ENCODE measurements at places on chromosomes 5 and 9.

DNA sequence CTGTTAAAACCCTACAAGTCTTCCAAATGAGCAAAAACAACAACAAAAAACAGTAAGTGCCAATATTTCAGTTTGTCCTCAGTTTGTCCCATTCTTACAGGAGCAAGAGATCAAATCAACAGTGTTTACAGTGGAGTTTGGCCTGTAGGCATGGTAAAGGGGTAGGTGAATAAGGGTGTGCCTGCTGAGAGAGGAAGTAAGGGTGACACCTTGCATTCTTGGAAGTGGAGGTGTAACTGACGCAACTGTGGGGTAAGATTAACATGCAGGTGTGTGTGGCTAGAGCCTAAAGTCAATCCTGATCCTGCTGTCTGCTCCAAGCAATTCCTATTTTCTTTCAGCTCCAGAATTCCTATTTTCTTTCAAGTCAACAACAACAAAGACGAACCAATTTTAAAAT lies 43.4 kb downstream of the PFDN1 start:
- DNase-seq, result no peak

DNA sequence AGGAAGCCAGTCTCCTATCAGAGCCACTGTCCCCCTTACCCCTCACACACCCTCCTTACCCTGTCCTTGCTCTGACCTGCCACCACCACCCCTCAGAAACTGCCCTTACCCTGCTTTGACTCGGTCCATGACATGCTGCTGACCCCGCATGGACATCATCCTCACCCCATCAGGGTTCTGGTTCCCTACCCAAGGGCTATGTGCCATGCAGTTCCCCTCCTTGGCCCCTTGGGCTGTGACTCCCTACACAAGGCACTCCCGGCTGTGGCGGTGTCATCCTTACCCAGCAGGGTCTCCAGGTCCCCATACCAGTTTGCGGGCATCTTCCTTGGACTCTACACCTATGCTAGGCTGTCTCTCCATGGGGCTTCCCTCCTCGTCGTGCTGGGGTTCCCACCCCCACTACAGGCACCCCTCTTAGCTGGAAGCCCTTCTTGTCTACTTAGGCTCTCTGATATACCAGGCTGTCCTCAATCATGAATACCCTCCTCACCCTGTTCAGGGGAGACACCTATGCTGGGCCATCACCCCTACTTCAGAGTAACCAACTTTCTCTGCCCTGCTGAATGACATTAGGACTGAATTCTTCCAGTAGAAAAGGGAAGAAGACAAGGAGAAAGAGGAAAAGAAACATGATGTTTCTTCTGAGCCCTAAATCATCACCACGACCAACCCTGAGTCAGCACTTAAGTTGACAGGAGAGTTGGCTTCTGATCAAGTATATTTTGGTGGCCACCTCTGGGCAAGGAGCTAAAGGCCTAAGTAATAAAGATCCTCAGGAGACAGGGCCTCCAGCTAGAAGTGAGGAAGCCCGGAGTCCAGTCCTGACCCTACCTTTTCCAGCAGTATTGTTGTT lies 115.2 kb downstream of the GCNT1 start:
- no peak for DNase-seq

GRCh38 chr9:69221036-69221435 lies 47.0 kb downstream of the TJP2 start:
- no peak for DNase-seq

- DNase-seq, result no peak
These were observed 595.7 kb upstream of the KLF4 start for GRCh38 chr9:108085294-108085693.

GRCh38 chr9:122004589-122004988 lies 88.5 kb downstream of the TTLL11 start:
- DNase-seq, result no peak

DNA sequence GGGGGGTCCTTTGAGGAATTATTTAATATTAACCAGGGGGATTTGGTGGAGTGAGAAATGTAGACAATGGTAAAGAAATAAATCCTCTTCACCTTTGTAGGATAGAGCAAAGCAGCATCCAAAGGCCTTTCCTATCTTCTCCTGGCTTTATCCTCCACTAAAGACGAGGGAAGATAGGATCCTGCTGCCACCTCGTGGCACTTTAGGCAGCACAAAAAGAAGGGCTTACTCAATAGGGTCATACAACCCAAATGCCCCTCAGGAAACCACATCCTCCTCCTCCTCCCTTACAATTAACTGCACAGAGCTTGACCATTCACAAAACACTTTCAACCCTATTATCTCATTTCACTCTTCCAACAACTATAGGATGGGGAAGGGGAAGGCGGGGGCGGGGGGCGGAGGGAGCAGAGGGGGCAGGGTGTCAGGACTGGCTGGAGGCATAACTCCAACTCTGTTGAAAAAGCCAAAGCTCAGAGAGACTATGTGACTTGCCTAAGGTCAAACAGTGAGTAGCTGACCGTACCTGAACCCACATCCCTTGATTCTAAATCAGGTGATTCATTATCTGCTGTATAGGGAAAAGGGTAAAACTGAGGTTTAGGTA lies 45.4 kb upstream of the MYOT start:
- no peak for DNase-seq

DNA sequence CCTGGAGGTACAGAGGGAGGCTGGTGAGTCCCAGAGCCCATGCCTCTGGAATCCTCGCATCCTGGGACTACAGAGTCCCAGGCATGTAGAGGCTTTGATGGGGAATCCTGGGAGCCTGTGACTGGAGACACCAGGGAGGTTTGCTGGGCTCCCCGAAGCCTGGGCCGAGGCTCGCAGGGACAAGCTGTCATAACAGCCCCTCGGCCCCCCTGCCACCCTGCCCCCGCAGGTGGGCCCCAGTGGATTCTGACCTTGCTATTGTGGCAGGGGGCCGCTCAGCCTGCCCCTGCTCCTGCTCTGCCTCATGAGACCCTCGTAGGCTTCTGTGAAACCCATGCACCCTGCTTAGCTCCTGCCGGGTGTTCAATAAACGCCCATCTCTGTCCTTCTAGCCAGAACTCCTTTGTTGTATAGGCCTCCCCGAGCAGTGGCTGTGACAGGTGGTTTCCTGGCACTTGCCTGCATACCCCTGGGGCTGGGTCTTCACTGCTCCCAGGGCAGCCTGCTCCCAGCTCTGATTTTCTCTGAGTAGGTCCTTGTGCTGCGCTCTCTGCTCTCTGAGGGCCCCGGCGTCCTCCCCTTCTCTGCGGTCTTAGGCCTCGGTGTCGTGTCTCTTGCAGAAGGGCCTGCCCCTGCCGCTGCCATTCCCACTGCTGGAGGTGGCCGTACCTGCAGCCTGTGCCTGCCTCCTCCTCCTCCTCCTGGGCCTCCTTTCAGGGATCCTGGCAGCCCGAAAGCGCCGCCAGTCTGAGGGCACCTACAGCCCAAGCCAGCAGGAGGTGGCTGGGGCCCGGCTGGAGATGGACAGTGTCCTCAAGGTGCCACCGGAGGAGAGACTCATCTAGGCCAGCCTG lies 20.4 kb downstream of the CRB2 start:
- DNase-seq, result no peak

DNA sequence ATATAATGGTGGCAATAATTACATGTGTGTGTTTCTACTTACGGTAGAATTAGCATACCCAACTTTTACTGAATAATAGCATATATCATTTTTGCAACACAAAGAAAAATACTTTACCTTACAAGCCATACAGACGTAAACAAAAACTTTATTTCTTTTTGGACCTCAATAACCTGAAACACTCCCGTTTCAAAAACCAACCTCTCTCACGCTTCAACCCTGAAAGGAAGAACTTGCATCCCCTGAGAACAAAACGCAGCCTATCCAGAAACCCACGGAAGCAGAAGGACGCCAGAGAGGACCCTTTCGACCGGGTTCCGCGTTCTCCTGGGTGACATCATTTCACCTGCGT lies at the start of gene RNF38:
TSS of gene RNF38 (minus strand) at position 290 of the 352 bp plus-strand sequence. CDS start at position 129, 161 bp downstream.
- no peak for DNase-seq

Measured in stimulated activated CD4-positive, alpha-beta T cell treated with anti-CD3 and anti-CD28 coated beads, Interleukin-12 subunit alpha, Interleukin-12 subunit beta, amount 100 ng/mL, for 24 hours (primary cell).